ENCODE measurements at places on chromosomes 4 and X.
A peak's percentile ranks its signal among the peaks of the same experiment; 100 is the strongest.

DNA sequence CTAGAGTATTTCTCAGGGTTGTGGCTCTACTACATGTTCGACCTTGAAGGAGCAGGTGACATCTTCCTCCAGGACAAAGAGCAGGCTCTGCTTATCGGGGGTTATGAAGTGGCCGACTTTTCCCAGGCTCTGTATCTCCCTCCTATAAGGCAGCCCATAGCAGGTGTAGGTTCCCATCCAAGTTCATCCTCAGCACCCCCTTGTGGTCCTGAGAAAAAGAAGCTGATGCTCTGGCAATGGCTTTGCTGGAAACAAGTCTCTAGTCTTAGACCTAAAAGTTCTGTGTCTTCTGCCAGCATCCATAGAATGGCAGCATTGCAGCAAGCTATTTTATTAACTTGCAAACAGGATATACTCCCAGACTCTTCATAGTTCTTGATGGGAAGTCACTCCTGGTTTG is 836.6 kb upstream of the PRKX start:
- no peak for DNase-seq

DNA sequence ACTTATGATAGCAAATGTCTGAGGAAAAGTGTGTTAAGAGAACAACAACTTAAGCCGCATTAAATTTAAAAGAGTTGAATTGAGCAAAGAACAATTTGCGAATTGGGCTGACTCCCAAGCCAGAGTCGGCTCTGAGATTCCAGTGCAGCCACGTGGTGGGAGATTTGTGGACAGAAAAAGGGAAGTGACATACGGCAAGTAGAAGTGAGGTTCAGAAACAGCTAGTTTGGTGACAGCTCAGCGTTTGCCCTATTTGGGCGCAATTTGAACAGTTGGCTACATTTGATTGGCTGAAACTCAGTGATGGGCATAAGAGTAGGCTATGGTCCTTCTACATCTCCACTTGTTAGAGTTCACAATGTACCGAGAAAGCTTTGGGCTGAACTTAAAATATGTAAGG is 124.0 kb downstream of the PRKX start:
- DNase-seq = no peak

- DNase-seq = no peak
Observed at GRCh38 chrX:47831788-47832187, 4.9 kb upstream of the ZNF81 start.

GRCh38 chrX:52585892-52586291 is 68.8 kb downstream of the SSX7 start:
- no peak for DNase-seq

GRCh38 chr4:175935016-175935661 is 123.1 kb upstream of the GPM6A start:
- no peak for DNase-seq

- no peak for DNase-seq
Observed at GRCh38 chr4:73252001-73252400, 6.6 kb downstream of the ANKRD17 start.

DNA sequence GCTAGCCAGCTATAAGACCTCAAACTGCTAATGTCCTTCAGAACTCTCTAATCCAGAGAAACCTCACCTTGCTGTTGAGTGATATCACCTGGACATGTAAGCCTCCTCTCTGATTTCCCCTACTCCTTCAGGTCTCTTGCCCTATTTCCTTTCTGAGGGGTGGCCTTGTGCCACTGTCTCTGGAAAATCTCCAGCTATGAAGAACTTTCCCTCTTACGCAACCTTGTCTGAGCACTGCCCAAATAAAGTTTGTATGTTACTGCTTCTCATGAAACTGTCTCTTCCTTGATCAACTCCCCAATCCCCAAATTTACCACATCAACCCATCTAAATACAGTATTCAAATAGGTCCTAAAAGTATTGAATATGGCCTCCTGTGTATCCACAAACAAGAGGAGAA is 53.5 kb upstream of the VEGFD start:
- DNase-seq = no peak

DNA sequence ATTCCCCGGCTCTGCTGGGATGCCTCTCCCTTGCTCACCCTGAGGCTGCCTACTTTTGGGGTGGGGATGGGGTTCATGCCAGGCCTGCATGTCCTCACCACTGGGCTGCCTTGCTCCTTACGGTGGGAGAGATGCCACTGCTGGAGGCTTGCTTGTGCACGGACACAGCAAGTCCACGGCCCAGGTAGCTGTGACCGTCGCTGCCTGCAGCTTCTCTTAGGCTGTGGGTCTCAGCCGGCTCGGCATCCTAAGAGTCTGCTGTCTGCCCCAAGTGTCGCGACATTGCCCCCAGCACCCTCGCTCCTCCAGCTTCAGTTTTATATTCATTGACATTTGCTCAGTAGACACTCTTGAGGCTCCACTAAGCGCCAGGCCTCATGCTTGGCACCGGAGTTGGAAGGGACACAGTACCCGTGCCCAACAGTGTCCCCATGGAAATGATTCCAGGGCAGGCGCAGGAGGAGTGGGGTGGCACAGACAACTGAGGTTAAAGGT is 58.3 kb downstream of the TBC1D14 start:
- DNase-seq = no peak

DNA sequence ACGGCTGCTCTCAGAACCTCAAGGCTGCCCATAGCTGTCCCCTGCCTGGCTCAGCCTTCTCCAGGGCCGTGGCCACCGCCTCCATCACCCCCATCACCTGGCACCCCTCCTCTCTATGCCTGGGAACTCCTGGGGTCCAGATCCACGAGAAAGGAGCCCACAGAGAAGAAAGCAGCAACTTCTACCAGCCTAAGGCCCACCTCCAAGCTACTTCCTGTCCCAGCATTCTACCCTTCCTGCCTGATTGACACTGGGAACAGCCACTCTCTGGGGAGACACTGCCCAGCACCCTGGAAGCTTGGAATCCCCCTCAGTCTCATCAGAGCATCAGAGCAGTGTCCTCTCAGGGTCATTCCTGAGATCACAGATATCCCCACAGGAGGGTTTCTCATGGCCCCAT is 36.9 kb upstream of the PROM1 start:
- DNase-seq = peak; percentile 83

- DNase-seq = no peak
Observed at GRCh38 chrX:25079020-25079419, 63.3 kb upstream of the ARX start.

GRCh38 chrX:14508025-14508690 is 21.2 kb upstream of the GLRA2 start:
- no peak for DNase-seq

DNA sequence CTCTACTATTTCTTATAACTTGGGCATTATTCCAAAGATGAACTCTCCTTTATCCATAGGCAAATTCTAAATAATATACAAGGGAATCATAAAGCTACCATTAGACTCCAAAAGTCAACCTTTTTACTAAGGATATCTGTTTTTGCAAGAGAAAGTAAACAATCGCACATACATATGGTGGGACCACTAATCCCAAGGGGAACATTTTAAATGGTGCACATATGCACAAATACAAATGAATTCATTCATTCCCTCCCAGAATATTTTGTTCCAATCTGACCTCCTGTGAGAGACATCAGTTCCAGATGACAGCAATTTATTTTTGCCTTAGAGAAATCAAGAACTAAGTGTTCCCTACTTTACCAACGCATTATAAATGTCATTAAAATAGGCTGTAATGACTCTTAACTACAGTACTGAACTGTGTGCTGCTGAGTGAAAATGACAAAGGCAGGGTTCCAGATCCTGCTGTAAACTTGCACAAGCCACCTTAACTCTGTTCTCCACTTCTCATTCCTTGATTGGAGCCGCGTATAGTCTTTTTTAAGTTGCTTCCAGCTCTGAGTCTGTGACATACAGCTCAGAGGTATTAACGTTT is 2.0 kb downstream of the DHX15 start:
- no peak for DNase-seq

GRCh38 chr4:171221181-171221580 is 592.0 kb upstream of the GALNTL6 start:
- DNase-seq = no peak

GRCh38 chrX:15939737-15940136 is 85.1 kb upstream of the AP1S2 start:
- DNase-seq = no peak

DNA sequence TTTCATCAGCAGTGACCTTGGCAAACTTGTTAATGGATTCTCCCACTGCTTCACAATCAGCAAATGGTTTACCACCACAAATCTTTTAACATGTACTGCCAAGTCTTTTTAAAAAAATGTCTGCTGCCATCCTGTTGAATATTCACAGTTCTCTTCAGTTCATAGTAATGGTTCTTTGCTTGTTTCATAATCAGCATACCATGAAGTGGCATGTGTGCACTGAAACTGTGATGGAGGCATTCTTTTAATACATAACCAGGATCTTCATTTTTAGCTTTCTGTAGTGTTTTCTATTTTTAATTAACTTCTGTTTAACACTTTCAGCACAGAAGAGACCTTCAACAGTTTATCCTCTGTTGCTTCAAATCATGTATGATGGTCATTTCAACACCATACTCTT is 230.1 kb upstream of the ARSJ start:
- DNase-seq = no peak

- DNase-seq = no peak
Observed at GRCh38 chr4:69484011-69484410, 11.7 kb downstream of the UGT2B4 start.

DNA sequence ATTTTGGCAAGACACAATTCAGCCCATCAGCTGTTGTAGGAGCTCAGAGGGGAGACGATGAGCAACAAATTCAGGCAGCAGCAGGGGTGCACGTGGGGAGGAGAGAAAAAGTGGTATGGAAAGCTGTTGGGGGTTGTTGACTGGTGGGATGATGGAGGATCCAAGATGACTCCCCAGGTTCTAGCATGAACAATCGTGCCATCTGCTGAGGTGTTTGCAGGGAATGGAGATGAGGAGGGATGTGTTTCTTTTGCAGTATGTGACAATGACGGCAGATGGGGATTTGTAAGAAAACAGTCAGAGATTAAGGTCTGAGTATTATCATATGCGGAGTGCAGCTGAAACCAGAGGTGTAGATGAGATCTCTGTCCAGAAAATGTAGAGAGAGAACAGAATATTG is 63.3 kb downstream of the SEL1L3 start:
- no peak for DNase-seq

DNA sequence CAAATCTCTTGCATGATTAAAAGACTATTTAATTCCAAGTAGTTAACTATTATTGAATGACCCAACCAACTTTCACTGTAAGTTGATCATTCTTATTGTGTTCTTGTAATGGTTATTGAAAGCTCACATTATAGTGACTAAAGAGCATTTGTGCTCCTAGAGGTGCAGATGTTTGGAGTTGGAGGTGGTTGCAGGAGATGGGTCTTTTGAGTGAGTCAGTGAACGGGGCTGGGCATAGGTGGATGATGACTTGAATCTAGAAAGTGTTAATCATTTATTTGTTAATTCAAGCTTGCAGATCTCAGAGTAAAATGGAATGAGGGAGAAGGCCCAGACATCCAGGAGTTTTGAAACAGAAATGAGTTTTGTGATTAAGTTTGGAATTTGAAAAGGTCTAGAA is 13.7 kb downstream of the NWD2 start:
- no peak for DNase-seq

DNA sequence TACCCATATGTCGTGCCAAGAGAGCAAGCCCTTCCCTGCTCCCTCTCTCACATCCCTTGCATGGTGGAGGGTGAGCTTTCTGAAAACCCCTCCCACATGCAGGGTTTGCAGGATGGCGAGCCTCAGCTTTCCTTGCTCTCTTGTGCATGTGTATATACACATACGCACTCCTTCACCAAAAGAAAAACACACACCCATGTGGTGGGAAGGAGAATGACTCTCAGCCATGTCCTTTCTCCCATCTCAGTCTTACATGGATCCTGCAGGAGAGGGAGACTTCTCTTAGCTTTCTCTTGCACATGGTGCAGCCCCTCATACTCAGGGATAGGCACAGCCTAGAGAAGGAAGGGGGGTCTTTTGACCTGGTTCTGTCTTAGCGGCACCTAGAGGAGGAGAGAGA is 81.1 kb downstream of the CLCN5 start:
- DNase-seq = no peak

GRCh38 chr4:177246641-177247584 is 62.8 kb upstream of the NEIL3 start:
- no peak for DNase-seq

GRCh38 chrX:7948483-7948882 is 21.3 kb upstream of the PNPLA4 start:
- no peak for DNase-seq

GRCh38 chr4:163474027-163474426 is 473 bp upstream of the TKTL2 start:
- no peak for DNase-seq
